ENCODE measurements at places on chromosomes 13 and 19.

DNA sequence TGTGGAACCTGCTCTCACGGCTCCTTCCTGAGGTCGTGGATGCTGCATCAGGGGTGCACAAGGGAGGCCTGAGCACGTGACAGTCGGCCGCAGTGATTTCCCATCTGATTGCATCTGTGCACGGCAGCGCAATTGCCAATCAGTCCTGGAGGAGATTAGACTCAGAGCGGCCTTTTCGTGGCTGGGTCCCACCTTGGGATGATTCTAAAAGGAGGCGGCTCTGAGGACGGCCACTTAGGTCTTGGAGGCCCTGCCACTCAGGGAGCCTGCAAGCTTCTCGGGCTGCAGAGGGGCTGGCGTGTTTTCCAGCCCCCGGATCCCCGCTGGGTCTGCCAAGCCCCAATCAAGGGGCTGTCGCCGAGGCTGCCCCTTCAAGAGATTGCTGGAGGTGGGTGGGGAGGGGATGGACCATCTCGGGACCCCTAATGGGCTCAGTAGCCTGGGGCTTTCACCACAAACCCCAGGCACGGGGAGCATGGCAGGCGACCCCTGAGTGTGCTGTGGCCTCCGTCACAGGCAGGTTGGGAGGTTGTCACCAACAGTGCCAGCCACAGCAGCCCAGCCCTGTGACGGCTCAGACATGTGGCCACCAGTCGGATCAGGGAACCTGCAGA is 51.6 kb downstream of the SOX1 start:
- DNase-seq, result no peak

- no peak for DNase-seq
These were observed 21.1 kb downstream of the PTPRS start for GRCh38 chr19:5319516-5319915.

DNA sequence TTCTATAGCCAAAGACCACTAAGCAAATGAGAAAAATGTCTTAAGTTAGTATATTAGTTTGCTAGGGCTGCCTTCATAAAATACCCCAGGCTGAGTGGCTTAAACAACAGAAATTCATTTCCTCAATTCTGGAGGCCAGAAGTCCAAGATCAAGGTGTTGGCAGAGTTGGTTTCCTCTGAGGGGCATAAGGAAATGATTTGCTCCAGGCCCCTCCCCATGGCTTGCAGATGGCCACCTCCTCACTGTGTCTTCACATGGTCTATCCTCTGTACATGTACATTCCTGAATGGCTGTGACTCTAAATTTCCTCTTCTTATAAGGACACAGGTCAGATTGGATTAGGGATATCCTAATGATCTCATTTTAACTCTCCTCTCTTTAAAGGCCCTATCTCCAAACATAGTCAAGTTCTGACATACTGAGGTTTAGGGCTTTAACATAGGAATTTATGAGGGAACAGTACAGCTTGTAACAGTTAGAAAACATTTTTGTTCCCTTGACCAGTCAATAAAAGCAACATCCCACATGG is 307.4 kb downstream of the DIAPH3 start:
- no peak for DNase-seq

GRCh38 chr13:36858290-36858689 is 39.3 kb downstream of the RFXAP start:
- DNase-seq, result peak; percentile 62

GRCh38 chr13:41568143-41568971 is 111.0 kb downstream of the RGCC start:
- DNase-seq, result no peak

- DNase-seq, result no peak
These were observed 17.2 kb downstream of the COLGALT1 start for GRCh38 chr19:17572638-17573037.

DNA sequence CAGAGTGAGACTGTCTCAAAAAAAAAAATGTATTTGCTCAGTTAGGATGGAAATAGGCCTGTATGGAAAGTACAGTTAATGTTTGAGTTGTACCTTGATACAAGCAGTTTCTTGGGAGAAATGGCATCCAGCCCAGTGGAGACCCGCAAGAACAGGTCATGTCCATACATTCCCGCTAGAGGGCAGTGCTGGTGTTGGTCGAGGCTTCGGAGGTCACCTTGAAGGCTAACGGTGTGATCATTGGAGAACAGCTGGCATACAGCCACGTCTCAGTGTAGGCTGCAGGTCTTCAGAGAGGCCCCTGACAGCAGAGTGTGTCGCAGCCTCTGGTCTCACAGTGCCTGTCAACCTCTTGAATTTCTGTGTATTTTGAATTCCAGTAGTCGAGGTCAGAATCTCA is 7.5 kb downstream of the ZNF610 start:
- DNase-seq, result peak; percentile 16

DNA sequence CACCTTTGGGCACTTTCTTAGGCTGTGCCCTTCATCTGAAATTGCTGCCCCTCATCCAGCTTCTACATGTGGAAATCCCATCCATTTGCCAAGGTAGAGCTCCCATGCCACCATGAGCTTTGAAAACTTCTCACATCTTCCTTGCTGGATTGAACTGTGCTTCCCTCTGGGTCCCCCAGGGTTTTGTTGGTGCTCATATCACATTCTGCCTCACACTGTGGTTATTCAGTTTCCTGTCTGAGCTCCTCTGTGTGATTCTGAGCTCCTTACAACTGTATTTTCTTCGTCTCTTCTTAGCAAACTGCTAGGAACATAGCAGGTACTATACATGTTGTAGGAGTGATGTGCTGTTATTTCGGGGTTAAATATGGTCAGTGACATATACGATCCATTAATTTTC is 74.9 kb upstream of the KL start:
- DNase-seq, result no peak

DNA sequence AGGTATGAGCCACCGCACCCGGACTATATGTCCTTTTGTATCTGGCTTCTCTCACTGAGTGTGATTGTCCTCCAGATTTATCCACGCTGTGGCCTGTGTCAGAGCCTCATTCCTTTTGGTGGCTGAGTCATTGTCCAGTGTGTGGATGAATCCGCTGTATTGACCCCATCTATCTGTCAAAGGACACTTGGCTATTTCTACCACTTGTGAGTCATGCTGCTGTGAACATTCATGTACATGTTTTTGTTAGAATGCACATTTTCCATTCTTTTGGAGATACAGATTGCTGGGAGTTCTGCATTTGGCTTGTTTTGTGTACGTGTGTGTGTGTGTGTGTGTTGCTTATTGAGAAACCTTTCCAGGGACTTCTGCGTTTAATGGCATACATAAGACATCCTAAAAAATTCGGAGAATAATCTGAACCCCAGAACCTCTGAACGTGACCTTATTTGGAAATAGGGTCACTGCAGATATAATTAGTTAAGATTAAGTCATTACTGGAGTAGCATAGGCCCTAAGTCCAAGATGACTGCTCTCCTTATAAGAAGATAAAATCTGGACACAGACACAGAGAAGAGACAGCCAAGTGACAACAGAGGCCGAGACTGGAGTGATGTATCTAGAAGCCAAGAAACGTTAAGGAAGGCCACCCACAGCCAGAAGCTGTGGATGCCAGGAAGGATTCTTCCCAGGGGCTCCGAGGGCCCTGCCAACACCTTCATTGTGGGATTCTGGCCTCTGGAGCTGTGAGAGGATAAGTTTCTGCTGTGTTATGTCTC is 4.9 kb upstream of the GIPC3 start:
- DNase-seq, result peak; percentile 96

GRCh38 chr19:39160889-39161672 is 35.5 kb downstream of the PAK4 start:
- DNase-seq, result peak; percentile 25

GRCh38 chr13:33286128-33286527 is 573 bp upstream of the STARD13 start:
- no peak for DNase-seq

All from M059J (cell line).